ENCODE measurements at places on chromosomes 7 and 10.

DNA sequence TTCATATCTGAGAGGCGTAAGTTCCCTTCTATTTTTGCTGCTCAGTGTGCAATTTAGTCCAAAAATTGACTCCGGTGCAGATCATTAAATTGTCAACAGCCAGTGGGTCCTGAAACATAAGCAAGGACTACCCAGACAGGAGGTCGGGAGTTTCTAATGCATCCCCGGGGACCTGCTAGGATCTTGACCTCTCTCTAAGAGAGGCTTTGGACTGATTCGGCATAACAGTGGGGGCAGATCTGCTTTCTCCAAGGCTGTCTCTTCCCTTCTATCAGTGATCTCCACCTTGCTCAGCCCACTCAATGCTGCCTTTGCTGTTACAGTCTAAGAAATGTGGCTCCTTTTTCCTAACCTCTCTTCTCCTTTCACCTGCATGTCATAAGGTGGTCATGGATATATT, 199.1 kb upstream of the NRP1 start:
- no peak for DNase-seq

DNA sequence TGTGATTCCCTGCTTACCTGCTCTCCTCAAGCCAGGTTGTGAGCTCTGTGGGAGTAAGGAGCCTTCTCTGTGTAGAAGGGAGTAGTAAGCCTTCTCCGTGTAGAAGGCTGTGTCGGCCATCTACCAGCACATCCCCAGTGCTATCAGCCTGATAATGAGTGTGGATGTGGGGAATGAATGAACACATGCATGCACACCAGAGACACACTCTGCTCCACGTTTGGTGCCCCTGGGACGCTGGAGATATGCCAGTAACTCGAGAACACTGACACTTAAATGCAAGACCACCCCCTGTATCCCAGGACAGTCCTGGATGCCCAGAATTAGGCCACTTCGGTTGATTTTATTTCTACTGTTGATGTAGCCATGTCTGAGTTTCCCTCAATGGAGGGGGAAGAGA, 21.1 kb upstream of the GPR26 start:
- no peak for DNase-seq

GRCh38 chr10:124003070-124003419, 90.4 kb downstream of the CHST15 start:
- no peak for DNase-seq

DNA sequence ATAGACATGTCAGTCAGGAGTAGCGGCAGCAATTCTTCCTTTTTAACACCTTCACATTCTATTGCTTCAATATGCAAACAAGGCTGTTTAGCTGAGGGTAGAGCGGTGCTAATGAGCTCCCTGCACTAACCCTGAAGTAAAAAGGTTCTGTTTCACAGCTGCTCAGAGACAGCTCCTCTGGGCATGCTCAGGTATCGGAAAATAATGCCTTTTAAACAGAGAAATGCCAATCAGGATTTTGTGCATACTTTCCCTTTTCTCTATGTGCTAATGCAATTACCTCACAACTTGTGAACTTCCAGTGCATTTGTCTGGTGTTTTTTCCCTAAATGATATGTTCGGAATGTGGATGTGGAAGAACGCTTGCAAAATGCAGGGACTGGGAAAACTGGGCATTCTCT, 307.7 kb upstream of the FZD8 start:
- no peak for DNase-seq

DNA sequence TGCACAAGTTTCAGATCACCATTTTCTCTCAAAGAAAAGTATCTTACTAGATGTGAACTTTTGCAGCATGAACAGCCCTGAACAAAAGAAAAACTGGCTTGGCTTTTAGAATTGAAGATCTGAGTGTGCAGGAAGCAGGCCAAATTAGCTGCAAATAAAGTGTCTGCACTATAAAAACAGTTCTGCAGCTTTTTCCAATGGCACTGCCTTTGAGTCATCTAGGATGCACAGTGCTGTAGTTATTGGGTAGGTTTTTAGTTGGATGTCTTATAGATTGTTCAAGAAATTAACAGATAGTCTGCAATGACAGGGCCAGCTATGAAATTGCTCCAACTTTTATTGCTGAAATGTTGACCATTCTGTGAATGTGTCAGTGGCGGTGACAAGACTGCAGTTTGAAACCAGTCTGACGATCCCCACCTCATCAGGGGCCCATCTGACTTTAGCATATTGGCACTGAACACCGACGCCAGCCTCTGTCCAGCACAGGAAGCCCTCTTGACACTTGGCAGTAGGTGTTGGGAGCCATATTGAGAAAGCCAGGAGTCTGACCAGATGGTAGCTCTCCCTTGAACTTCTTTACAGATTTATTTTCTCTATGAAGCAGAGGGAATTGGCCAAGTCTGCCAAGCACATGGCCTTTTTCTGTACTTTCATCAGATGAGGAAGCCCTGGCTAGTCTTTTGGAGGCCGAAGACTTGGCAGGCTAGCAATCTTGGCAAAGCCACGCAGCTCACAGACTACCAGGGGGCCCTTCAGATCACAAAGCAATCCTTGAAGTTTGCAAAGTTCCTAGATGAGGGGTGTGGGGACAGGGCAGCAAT, 490.6 kb downstream of the NEBL start:
- no peak for DNase-seq

DNA sequence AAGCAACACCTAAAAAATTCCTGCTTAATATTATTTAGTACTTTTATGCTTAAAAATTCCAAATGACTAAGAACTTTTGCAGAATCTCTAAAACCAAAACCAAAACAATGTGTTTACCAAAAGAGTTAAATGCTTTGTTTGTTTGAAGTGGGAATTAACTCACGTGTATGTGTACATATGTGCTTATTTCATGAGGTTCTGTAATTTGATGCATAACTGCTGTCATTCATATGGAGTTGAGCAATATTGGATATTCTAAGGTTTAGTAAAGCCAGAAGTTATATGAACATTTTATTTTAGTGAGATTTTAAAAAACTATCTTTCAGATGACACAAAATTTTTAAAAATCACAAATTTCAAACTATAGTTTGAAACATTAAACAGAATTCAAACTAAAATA, 157.1 kb downstream of the PIP4K2A start:
- no peak for DNase-seq

DNA sequence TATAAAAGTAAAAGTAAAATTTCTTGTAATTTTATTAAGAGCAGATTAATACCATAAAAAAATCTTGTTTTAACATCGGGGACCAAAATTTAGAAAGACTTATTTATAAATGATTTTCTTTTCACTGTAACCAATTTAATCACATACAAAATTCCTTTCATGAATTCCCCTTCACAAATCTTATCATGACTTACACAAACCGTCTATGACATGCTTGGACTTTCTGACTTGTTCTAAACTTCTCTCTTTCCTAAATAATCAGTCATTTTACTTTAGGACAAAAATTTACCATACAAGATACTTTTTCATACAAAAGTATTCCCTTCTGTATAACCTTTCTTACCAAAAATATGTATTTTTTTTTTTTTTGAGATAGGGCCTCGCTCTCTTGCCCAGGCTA, 9.3 kb downstream of the CROT start:
- DNase-seq, result no peak

DNA sequence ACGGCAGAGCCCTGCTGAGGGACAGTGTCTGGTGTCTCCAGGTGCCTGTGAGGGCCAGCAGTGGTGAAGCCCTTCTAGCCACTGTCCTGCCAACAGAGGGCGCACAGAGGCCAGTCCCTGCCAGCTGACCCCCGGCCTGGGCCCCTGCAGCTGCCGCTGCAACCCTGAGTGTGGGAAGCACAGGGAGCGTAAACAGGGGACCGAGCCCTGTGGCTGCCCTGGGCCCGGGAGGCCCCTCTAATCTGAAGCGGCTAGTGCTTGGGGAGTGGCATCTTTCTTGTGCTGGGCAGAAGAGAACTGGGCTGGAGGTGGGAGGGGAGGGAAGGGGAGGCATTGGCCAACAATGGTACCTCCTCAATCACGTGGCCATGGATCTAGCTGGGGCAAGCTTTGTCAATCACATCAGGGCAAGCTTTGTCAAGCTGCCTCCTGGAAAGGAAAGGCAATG, 34.6 kb downstream of the TRIM8 start:
- DNase-seq, result no peak

- DNase-seq, result no peak
Observed at GRCh38 chr7:51705701-51706100, 389.1 kb upstream of the COBL start.

- DNase-seq, result no peak
Observed at GRCh38 chr7:45217358-45217757, 59.8 kb downstream of the RAMP3 start.

Data from stimulated activated CD8-positive, alpha-beta memory T cell treated with anti-CD3 and anti-CD28 coated beads, Interleukin-7, amount 100 ng/mL, for 1 hour (primary cell).